ENCODE measurements at places on chromosomes 7 and 10.

- DNase-seq = no peak
Measured at GRCh38 chr7:19728716-19729115, 19.9 kb upstream of the POLR1F start.

DNA sequence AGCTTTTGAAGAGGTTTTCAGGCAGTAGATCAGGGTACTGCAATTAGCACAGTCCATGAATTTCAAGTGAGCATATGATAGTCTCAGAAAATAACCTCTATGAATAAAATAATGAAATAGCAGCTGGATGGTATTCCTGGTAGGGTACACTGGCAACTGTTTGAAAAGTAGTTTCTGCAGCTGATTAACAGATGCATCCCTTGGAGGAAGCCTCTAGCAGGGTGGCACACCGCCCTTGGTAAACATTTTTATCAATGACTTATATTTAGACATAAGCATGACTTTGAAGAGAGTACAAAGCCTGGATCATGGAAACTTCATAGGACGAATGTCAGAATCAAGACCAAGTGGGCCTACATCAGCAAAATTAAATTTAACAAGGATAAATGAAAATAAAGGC is 26.8 kb downstream of the WNT16 start:
- DNase-seq = no peak

GRCh38 chr10:46048152-46048551 is 2.1 kb upstream of the MSMB start:
- no peak for DNase-seq

DNA sequence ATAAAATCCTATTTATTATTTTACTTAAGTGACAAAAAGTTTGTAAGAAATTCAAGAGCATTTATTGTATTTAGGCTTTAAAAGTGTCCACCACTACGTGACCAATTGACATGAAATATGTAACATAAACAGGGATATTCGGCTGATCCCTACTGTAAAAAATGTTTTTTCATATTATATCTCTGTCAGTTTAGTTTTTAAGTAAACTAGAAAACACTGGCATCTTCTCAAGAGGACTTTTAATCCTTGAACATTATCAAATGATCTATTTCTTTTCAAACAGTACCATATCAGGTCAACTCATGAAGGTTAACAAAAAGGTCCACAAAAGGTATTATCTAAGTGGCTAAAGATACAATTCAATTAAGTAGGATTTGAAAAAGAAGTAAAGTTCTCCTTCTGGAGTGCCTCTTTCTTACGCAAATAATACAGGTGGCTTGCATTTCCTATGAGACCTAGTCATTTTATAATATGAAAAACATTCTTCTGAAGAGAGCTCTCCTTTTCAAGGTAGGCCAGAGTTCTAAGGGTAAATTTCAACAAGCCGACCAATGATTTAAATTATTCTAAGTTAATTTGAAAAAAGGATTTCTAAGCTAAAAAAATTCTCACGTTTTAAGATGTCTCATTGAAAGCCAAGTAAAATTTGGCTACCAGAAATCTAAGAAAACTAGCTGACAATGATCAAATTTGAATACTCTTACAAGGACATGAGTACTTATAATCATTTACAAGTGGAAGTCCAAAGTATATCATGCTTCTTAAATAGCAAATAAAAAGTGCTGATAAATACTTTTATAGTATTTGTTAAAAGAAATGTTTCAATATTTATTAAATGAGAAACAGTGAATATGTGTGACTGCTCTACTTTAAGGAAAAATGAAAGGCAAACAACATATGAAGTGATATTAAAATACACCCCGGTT is 133.5 kb downstream of the NRBF2 start:
- peak; percentile 24 for DNase-seq

GRCh38 chr7:151719031-151719896 is 157.7 kb downstream of the PRKAG2 start:
- DNase-seq = no peak

GRCh38 chr7:90180649-90181048 is 26.4 kb downstream of the STEAP1 start:
- DNase-seq = peak; percentile 78

DNA sequence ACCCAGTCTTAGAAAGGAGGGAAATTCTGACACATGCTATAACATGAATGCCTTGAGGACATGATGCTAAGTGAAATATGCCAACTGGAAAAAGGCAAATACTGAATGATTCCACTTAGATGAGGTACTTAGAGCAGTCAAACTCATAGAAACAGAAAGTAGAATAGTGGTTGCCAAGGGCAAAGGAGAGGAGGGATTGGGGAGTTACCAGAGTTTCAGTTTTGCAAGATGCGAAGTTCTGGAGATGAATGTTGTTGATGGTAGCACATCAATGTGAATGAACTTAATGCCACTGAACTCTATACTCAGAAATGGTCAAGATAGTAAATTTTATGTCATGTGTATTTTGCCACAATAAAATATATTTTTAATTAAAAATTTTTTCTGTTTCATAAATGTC is 38.9 kb downstream of the DRGX start:
- no peak for DNase-seq

GRCh38 chr10:78549140-78549935 is 515.7 kb downstream of the RPS24 start:
- DNase-seq = no peak

DNA sequence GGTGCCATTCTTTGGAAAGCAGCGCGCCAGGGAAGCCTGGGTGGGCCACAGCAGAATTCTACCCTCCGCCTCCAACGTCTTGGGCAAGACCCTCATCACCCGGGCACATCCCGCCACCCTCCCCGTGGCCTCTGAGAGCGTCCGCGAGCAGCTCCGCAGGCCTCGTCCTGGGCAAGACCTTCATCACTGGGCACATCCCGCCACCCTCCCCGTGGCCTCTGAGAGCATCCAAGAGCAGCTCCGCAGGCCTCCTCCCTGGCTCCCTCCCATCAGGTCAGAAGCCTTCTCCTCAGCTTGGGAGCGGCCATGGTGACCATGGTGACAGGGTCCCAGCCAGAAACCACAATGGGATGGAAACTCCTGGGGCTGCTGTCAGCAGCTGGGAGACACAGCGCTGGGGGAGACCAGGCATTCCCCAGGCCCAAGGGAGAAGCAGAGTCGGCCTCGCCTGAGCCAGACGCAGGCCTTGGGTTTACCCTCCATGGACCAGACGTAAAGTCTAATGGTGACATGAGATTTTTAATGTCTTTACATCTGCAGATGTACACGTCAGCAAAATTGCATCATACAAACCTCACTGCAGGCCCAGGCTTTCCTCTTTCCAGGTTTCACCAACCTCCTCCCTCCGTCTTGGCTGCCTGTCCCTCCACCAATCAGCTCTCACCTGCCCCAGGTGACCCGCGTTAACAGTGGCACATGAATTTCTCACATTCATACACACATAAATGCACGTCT is 55.1 kb upstream of the PPP2R2D start:
- DNase-seq = no peak
